ENCODE measurements at places on chromosomes 16 and 17.

DNA sequence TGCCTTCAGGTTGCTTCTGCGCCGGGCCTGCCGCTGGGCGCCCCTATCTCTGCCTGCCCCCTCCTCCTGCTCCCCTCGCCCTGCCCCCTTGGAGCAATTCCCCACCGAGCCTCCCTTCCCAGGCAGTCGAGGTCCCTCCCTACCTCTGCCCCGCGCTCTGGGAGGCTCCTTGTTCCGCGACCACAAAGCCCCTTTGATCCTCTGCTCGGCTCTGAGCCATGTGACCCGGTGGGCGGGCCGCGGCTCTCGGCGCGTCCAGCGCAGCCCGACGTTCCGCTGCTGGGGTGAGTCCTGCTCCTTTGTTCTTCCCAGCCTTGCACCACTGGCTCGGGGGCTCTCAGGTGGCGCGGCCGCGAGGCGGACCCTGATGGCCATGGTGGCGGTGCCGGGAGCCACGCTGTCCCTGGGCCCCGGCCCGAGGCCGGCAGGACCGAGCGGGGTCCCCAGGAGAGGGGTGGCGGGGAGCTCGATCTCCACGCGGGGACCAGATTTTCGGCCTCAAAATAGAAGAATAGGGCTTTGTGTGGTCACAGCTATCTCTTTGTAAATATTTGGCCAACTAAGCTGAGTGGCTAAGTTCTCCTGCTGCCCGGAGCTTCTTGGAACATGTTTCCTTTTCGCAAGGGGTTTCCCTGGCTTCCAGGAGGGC lies 310.6 kb downstream of the SEC14L1 start:
- peak; percentile 80 for DNase-seq

DNA sequence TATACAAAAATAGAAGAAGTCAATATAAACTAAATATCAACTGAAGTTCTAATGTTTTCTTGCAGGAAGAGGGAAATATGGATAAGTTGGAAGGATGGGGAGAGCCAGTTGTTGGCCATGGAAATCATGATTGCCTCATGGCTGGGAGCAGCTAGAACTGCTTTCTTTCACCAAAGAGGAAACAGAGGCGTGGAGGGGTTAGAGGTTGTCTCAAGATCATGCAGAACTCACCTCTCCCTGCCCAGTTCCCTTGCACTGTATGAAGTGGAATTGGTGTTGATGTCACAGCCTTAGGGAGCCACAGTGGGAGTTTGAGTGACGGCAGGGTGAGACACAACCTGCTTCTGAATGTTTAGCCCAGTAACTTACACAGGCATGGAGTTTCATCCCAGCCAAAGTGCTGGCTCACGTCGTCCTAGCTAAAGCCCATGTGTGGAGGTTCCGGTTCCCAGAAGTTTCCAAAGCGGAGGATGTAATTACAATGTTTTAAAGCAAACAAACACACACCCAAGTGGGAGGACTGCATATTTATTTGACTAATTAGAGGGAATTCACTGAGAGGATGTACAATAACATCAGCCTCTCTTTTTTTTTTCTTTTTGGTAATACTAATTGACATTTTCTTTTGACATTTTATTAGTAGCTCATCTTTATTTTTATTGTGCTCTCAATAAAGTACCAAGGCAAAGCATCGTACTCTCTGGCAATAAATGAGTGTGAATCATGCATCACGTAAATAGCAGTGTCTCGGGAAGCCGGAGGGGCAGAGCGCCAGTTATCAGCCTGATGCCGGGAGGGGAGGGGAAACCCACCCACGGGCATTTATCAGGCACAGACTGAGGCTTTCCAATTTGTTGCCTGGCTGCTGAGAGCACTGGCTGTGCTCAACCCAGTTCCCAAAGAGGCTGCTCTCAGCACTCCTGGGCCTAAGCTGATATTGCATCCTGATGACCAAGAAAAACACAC lies 118.7 kb upstream of the CDH5 start:
- no peak for DNase-seq

GRCh38 chr17:34499576-34499975 lies 79.8 kb upstream of the TMEM132E start:
- DNase-seq, result peak; percentile 48

GRCh38 chr17:45003877-45004276 lies 35.8 kb upstream of the C1QL1 start:
- DNase-seq, result no peak

DNA sequence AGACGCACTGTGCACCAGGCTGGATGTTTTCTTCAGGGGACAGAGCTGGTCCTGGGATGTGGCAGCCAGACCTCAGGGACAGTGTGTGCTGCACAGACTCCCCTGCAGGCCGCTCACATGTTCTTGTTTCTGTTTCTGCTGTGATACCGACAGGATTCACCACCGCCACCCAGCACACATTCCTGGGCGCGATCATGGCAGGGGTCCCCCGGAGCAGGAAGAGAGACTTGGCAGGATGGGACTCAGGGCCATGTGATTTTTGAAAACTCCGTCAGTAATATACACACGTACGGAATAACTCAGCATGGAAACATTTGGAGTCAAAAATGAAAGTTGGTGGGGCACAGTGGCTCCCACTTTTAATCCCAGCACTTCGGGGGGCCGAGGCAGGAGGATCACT lies 79.0 kb downstream of the HAPSTR1 start:
- no peak for DNase-seq

DNA sequence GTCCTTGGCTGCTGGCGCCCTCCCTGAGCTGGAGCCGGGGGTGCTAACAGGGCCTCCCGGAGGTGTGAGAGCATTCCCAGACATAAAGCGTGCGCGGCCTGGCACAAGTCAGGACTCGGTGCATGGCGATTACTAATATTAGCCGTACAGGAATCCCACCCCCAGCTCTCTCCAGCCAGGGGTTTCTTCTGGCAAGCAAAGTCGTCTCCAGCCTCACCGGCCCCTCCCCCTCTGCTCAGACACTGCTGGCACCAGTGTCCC lies 5.0 kb downstream of the CASKIN1 start:
- DNase-seq, result no peak

DNA sequence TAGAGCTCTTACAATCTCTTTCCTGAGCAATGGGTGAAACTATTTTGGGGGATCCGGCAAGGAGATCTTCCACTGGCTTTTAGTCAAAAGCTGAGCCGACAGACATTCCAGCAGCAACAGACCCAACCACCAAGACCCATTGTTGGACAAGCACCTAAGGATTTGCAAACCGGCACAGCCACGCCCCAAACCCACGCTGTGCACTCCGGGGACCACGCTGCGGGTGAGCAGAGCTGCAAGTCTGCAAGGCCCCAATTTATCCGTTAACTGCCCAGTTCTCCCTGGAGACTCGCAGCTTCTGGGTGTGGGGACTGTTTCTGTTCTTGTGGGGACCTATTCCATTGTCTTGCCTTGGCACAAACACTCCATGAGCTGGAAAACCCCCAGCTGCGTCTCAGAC lies 45.9 kb downstream of the C16orf95 start:
- no peak for DNase-seq

DNA sequence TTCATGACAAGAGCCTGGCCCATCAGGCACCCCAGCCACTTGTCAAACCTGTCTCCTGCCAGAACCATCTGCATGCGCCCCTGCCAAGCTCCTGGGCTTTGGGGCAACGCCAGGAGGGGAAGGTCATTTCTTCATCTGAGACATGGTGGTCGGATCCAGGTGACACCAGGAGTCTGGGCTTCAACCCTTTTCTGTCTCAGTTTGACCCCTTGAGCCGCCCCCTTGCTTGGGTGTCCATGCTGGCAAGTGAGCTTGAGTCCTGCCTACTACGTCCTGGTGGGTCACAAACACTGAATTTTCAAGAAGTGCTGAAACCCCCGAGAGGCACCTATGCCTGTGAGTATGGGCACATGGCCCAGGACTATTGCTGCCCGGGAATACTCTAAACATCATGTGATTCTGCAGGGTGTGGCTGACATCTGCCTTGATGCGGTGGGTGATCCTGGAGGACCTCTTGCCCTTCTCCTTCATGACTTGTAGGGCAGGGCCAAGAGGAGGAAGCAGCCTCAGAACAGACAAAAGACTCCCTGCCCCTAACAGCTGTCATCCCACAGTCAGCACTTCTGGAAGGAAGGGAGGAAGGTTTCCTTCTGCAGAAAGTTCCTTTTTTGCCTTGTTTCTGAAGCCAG lies 43.4 kb downstream of the TNFRSF13B start:
- no peak for DNase-seq

DNA sequence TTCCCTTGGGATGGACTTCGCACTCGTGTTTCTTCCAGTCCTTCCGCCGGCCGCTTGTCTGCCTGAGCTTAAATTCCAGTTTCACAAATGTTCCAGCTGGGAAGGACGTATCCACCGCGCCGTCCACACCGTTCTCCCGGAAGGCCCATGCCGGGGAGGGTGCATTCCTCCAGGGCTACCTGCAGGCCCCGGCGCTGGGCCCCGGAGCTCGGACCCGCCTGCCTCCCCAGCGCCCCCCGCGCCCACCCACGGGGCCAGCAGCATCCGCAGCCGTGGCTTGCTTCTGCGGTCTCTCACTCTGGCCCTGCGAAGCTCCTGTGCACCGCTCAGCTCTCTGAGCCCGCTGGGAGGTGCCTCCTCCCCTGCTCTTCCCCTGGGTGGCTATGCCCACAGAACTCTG lies 2084.1 kb downstream of the TP53TG3F start:
- no peak for DNase-seq

GRCh38 chr16:85639529-85640253 lies 26.6 kb downstream of the GSE1 start:
- no peak for DNase-seq

- peak; percentile 71 for DNase-seq
Observed at GRCh38 chr17:1985686-1986085, 39.4 kb downstream of the RTN4RL1 start.

GRCh38 chr16:24929409-24929808 lies 83.6 kb downstream of the SLC5A11 start:
- DNase-seq, result no peak

GRCh38 chr17:39527220-39527813 lies 66.0 kb downstream of the CDK12 start:
- no peak for DNase-seq

- no peak for DNase-seq
Observed at GRCh38 chr17:75494326-75494877, 20.9 kb downstream of the CASKIN2 start.

DNA sequence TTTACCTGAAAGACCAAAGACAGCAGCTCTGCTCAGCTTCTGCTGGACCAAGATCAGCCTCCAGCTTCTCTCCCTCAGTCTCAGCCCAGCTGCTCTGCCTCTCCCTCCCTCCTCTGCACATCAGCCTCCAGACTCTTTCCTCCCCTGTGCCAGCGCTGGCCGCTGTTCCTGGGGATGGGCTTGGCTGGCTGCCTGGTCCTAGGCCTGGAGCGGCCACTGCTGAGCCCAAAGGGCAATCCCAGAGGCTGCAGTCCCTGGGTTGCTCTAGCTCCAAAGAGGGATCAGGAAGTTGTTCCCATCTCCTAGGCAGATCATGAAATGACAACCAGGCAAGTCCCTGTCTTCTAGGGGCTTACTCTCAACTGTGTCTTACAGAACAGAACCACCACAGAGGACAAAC lies 31.3 kb downstream of the DCUN1D3 start:
- no peak for DNase-seq

DNA sequence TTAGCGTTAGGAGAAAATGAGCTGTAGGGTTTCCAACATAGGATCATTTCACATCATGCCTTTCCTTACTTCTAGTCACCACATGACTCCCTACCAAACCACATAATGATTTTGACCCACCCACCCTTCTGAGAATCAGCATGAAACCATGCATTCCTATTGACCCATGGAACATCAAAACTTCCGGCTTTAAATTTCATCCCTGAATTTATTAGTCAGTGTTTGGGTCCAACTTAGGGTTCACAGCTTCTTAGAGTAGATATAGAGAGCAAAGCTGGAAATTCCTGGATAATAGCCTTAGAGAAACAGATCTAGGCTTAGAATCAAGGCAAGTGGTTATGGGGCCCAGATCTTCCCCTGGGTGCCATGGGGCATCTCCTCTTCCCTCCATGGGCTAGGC lies 162.6 kb downstream of the TOX3 start:
- DNase-seq, result no peak

- no peak for DNase-seq
Observed at GRCh38 chr17:74274709-74275340, 791 bp downstream of the DNAI2 start.

GRCh38 chr17:65568918-65569317 lies 7.5 kb upstream of the AXIN2 start:
- DNase-seq, result no peak

DNA sequence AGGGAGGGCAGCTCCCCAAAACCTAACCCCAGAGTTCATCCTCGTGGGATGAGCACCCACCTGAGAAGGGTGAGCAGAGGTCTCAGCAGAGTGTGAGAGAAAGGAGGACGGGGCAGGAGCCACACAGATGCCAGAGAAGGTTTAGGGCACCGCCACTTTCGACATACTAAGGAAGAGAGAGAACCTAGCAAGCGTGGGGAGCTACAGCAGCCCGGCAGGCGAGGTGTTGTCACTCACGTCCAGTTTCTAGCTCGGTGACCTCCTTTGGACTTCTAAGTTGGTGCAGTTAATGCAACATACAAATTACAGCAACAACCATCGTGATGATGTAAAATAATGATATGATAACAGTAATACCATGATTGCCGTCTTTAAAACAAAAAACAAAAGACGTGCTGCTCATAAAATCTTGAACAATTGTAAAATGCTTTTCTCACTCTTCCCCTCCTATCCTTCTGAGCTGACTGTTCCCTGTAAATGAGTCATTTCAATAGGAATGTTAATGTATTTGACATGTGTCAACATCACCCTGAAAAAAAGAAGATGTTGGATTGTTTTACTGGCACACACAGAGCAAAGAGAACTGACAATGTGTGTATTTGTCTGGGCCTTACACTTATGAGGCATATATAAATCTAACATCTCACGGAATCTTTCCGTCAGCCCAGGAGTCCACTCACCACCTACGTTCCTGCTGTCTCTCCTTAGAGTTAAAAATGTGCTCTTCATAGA lies 158.2 kb upstream of the MAF start:
- DNase-seq, result no peak

DNA sequence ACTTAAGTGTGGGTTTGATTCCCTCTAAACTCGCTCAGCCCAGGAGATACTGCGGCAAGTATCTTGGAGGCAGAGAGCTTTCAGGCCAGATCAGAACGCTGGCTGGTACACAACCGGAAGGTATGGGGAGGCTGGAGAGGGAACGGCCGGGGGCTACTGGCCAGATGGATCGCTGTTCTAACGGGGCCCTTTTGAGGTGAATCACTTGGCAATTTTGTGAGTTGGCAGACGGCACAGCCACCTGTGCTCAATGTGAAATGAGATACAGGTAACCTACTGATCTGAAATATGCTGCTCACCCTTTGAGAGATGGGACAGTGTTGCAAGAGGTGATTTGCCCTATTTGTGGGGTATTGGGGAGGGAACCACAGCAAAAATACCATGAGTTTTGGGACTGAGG lies 622.9 kb upstream of the RBFOX1 start:
- no peak for DNase-seq

All from NT2/D1 (cell line).